ENCODE measurements at places on chromosomes 2 and 18.
A peak's percentile ranks its signal among the peaks of the same experiment; 100 is the strongest.

- DNase-seq: no peak
Observed at GRCh38 chr2:170484552-170484951, 230.6 kb upstream of the SP5 start.

DNA sequence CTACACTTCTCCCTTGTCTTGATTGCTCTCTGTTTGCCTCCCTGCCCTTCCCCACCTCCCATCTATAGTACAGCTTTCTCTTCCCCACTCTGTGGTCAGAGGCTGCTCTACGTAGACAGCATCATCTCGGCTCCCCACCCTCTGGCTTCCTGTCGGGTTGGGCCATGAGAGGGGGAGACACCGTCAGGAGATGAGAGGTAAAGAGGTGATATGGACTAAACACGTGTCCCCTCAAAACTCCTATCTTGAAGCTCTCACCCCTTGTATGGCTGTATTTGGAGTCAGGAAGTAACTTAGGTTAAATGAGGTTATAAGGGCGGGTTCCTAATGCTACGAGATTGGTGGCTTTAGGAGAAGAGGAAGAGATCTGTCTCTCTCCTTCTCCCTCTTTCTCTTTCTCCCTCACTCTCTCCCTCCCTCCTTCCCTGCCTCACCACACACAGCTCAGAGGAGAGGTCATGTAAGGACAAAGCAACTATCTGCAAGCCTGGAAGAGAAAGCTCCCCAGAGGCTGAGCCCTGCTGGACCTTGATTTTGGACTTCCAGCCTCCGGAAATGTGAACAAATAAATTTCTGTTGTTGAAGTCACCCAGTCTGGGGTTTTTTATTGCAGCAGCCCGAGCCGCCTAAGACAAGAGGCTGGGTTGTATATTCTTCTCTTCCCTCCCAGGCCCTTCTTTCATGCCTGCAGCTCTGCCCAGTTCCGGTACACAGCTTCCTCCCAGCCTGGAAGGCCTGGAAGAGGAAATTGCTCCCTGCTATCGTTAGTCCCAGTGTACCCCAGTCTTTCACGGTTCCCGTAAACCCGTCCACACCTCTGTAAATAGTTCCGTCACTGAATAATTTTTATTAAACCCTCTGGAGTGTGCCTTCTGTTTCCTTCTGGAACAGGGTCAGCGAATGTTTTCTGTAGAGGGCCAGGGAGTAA, 138.0 kb downstream of the AKAIN1 start:
- DNase-seq: no peak

GRCh38 chr2:32559136-32559535, 68.7 kb upstream of the TTC27 start:
- no peak for DNase-seq

- no peak for DNase-seq
Observed at GRCh38 chr2:221276033-221276432, 296.1 kb downstream of the EPHA4 start.

- no peak for DNase-seq
Observed at GRCh38 chr18:11984091-11984490, 2.8 kb downstream of the IMPA2 start.

DNA sequence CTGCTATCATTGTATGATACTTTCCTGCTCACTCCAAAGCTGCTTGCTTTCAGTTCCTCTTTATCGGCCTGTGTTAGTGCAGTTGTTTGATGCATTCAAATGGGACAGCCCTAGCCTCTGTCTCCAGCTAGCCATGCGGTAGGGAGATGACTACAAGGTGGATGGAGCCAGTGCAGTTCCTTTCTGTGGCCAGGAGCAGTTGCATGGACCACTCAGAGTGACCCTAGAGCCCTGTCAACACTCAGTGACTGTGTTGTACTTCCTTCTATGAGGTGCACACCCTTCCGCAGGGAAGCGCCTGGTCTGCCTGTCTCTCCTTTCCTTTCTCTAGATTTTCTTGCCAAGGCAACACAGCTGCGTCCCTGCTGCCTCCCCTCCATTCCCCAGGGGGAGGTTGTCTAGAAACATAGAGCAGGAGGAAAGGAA, 33.8 kb downstream of the KCNS3 start:
- DNase-seq: no peak

- no peak for DNase-seq
Observed at GRCh38 chr2:126717928-126718327, 62.0 kb downstream of the GYPC start.

- peak; percentile 3 for DNase-seq
Observed at GRCh38 chr2:202529389-202529788, 105.4 kb upstream of the FAM117B start.

GRCh38 chr2:129748250-129748649, 231.2 kb upstream of the RAB6C start:
- DNase-seq: no peak

DNA sequence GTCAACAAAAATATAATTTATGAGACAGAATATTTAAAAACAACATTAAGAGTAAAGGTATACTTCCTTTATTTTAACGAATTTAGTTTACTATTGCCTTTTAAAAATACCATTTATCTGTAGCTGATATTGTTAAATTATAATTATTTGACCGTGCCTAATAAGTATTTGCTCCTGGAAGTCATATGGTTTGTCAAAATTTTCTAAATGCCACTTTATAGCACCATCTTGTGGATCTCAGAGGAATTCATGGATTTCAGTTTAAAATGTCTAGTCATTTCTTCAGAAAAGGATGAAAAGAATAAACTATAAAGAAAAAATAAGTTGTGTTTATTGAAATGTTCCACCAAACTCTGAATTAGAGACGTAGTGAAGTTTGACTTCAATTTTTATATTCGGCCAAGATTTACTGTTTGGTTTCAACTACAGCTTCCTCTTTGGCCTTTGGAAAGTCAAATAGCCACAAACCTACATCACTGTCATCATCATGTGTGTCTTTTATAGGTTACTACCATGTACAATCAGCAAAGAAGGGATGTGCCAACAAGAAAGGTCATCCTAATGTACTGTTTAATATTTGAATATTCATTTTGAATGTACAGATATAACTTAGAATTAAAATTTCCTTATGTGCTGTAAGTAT, 10.3 kb upstream of the FTCDNL1 start:
- DNase-seq: peak; percentile 35

DNA sequence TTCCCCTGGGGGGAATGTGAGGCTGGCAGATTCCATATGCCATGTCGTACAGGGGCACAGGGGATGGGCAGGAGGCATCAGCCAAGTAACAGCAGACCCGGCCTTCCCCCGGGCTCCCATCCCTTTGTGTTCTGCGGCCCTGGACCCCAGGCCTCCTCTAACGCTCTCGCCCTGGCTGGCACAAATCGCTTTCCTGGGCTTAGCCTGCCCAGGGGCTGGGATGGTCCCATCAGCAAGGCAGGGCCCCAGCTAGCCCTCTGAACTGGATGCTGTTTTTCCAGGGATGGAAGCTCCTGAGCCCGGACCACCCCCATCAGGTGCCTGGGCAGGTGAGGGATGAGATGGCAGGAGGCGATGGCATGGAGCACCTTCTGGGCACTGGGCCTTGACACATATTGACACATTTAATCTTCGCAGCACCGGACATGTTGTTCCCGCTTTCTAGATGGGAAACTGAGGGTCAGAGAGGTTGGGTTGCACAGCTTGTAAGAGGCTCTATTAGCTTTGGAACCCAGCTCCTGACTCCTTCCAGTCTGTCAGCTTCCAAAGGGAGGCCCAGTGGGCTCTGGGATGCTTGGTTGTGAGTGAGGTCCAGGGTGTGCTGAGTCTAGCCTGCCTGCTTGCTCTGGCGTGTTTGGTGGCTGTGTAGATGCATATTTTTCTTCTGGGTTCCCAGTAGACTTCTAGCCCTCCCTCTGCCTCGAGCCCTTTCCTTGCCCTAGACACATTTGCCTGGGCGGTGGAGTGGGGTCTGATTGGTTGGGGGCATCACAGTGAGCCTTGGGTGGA, 40.3 kb downstream of the GLI2 start:
- no peak for DNase-seq

- DNase-seq: no peak
Observed at GRCh38 chr2:194602750-194603149, 1054.3 kb upstream of the SLC39A10 start.

GRCh38 chr2:48448274-48449061, 81.5 kb upstream of the STON1 start:
- DNase-seq: no peak

GRCh38 chr2:227397562-227397961, 9.8 kb upstream of the SCYGR1 start:
- no peak for DNase-seq

GRCh38 chr18:59537579-59537978, 159.6 kb downstream of the CCBE1 start:
- DNase-seq: no peak

DNA sequence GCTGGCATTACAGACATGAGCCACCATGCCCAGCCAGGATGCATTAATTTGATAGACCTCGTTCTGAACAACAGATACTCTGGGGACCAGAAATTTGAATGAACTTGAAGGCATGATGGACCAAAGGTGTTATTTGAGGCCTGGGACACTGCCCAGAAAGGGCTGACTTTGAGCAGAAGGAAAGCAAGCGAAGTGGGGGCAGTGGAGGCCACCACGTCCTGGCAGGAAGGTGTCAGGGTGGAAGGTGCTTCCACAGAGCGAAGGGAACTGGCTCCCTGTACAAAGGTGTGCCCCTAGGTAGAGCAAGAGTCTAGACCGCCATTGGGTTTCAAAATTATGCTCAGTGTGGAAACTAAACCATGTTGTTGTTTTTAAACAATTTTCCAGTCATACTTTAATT, 23.9 kb downstream of the ZNF236 start:
- no peak for DNase-seq

GRCh38 chr18:74944676-74945075, 264.3 kb downstream of the PTGR3 start:
- DNase-seq: no peak

- peak; percentile 28 for DNase-seq
Observed at GRCh38 chr2:159506764-159507440, 109.4 kb downstream of the BAZ2B start.

GRCh38 chr2:26456440-26457250, 21.3 kb downstream of the OTOF start:
- DNase-seq: no peak

- no peak for DNase-seq
Observed at GRCh38 chr2:48089644-48090043, 183.3 kb upstream of the FBXO11 start.

GRCh38 chr2:150076281-150076680, 411.2 kb downstream of the RND3 start:
- peak; percentile 63 for DNase-seq

DNA sequence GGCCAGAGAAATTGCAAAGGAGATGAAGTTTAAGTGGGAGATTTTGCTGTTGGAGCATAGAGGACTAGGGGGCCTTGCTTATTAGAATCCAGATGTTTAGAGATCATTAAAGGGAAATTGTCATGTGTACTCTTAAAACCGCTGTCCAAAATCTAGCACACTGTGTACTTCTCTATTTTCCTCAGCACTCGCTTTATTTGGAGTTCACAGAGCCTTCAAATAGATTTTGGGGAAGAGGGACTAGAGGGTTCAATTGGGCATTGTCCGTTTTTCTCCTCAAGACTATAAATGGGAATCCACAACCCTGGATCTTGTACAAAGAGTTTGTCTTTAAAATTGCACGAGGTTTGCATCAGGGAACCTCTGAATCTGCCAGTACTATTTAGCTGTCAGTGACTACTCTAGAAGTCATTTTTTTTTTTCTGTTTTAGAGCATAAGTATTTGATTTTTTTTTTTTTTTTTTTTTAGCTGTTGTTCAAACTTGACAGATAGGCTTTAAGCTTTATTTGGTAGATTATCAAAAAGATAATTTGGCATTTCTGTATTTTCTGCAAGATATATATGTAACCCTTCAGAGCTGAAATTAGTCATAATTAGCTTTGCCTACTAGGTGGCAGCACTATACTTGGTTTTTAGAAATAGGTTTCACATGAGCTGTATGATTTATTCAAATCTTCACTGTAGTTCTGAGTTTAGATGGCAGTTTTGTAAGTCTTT, 14.2 kb downstream of the PMS1 start:
- DNase-seq: peak; percentile 37

- DNase-seq: no peak
Observed at GRCh38 chr2:223062396-223062795, 10.4 kb downstream of the KCNE4 start.

- no peak for DNase-seq
Observed at GRCh38 chr2:24871852-24872333, 48.1 kb downstream of the ADCY3 start.

DNA sequence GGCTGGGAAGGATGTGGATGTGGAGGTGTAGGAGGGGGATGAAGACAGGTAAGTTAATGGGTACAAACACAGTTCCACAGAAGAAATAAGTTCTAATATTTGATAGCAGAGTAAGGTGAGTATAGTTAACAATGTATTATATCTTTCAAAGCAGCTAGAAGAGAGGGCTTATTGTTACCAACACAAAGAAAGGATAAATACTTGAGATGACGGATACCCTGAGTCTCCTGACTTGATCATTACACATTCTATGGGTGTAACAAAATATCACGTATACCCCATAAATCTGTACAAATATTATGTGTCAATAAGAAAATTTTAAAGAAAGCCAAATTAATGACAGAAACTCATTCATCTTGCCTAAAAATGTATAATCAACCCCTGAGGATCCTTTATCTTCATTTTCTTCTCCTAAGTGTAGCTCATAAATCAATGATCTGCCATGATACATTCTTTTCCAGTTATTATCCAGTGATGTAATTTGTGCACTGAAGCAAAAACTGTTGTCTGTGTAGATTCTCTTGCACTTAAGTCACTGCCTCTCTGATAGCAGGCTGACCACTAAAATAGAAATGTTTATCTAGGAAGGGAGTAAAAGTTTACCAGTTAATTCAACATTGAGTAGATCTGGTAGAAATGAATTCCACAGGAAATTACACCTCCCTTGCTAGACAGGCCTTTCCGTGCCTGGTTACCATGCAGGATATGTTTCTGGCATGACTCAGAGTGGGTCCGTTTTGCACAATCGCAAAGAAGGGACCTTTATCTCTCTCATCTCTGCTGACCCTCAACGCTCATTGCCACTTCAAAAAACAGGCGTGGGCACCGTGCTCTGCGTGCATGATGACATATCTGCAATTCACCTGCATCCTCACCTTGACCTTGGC, 249.7 kb upstream of the NCKAP5 start:
- peak; percentile 100 for DNase-seq

DNA sequence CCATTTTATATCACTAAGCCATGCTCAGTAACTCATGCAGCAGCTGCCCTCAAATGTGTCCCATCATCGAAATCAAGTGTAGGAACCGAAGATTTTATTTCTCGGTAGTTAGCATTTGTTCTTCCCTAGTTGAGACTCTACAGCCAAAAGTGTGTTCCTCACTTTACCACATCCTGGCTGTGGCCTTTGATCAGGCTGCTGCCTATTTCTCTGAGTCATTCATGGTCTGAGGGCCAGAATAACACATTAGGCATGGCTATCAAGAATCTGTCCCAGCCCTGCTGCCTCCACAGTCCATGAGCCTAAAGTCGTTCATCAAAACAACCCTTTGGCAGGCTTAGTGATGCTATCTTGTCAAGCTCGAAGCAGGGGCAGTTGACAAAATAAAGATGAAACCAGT, 300.1 kb downstream of the TDRD15 start:
- DNase-seq: no peak

Data from kidney glomerular epithelial cell (primary cell).